ENCODE measurements at places on chromosomes 16 and 17.

DNA sequence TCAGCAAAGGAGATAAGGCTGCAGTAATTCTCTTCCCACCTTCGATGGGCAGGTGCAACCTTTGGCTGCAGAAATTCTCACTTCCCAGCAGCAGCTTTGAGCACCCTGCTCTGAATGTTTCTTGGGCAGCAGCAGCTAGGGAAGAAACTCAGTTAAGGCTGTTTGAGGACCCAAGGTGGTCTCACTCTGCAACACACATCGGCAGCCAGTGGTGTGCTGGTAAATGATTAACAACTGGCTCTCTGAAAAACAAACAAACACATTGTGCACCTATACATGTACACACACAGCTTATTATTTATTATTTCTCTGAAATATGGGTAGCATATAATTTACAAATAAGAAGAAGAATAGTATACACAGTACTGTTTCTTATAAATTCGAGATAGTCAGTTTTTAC, 685.8 kb downstream of the WWOX start:
- no peak for DNase-seq

GRCh38 chr17:43915559-43915958, 8.2 kb upstream of the MPP2 start:
- DNase-seq: peak; percentile 42

DNA sequence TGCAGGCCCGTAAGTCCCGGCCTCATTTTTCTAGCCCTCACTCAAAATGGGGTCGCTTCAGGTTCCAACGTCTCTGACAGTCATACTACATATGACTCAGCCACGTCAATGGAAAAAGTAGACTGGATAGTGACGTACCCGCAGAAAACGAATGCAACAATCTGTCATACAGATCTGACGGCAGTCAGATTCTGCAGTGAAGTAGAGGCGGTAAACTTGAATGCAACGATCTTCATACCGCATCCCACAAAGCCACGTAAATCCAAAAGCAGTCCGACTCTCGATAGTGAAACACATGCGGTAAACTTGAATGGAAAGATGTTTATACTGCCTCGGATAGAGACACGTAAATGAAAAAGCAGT, 38.4 kb upstream of the ARL4D start:
- peak; percentile 48 for DNase-seq

DNA sequence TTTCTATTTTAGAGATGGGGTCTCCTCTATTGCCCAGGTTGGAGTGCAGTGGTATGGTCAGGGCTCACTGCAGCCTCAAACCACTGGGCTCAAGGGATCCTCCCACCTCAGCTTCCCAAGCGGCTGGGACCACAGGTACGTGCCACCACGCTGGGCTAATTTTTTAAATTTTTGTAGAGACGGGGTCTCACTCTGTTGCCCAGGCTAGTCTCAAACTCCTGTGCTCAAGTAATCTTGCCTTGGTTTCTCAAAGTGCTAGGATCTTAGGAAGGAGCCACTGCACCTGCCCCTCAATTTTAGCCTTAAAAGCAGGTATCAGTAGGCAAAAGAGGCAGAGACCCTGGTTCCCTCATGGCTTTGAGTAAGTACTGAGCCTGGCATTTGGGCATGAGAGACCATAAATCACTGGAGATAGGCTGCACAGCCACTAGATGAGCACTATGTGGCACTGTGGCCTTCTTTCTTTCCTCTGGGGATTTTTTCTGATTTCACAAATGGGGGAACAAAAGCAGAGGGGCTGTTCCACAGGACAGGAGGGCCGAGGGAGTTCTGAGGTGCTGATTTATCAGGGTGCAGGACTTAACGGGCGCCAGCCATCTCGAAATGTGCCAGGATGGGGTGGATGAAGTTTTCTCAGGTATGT, 82.2 kb downstream of the PLXDC1 start:
- DNase-seq: peak; percentile 79

- DNase-seq: peak; percentile 76
These were observed 1.0 kb upstream of the MFAP4 start for GRCh38 chr17:19387921-19388521.

DNA sequence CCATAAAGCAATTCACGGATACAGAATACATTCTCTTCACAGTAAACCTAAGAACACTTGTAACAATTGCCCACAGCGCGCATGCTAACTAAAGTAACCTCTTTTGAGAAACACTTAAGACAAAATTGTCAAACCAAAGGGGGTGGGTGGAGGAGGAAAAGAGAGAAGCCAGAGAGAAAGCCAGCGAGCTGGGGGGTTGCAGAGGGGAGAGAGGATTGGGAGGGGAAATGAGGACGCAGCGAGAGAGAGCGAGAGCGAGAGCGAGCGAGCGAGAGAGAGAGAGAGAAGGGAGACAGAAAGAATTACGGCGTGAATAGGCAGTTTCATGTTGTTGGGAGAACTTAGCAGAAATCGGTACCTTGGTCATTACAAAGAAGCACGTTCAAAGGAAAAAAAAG, 1.6 kb upstream of the HOXB7 start:
- peak; percentile 35 for DNase-seq

DNA sequence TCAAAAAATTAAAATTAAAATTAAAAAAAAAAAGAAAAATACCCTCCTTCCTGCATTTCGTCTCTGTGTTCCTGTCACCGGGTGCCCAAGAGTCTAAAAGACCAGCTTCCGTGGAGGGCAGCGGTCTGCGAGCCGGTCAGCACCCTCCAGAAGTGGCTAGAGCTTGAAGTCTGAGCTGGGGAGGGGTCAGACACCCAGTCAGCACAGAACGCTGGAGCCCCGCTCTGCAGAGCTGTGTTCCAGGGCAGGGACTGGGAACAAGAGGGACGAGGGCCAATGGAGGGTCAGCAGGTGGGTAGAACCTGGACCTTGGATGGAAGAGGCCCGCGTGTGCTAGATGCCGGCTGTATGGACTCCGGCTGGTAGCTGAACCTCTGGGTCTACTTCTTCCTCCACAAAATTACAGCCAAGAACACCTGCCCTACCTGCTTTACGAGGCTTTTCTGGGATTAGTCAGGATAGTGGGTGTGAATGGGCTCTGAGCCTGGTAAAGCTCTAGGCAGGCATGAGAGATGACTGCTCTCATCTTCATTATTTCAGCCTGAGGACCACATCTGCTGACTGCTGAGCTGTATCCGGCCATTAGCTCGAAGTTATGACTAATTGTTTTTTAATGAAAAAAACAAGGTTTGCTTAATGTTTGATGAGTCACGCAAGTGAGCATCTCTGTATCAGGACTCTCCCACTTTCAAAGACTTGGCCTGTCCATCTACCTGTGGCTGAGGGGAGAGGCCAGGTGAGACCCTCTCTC, 5.9 kb downstream of the TRPV1 start:
- peak; percentile 82 for DNase-seq

GRCh38 chr16:14455573-14455972, 174.5 kb downstream of the PARN start:
- DNase-seq: peak; percentile 23

DNA sequence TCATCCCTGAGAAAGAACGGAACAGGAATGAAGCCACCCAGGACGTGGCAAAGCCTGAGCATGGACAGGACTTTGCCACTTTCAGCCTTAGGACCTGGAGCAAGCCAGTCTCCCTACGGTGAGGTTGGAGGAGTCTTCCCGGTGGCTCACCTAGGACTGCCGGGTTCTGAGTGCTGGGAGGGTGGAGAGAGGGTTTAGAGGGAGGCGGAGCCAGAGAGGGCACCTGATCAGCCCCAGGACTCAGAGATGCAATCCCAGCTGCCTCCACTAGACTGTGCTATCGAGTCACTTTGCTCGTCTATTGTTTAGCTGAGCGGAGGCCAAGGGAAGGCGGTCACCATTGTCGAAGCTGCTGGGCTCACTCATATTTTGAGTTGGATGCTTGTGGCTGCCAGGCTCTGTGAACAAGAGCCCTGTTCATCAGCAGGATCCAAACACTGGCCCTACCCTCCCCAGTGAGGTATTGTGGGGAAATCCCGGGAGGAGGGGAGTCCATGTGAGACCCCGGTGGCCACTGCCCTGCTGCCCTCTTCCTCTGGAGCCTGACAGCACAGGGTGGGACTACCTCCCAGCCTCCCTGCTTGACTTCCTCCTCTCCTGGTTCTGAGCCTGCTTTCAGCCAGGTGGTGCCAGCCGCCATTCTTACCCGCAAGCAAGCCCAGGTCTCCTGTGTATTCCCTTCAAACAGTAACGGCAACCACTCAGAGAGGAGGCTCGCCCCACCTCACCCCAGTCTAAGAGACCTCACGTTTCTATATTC, 7.0 kb downstream of the KRT14 start:
- DNase-seq: peak; percentile 86

All from GM03348 (cell line).